Substantia nigra (tissue), 51 donors: ENCODE measurements at places on chromosomes 4 and X.

DNA sequence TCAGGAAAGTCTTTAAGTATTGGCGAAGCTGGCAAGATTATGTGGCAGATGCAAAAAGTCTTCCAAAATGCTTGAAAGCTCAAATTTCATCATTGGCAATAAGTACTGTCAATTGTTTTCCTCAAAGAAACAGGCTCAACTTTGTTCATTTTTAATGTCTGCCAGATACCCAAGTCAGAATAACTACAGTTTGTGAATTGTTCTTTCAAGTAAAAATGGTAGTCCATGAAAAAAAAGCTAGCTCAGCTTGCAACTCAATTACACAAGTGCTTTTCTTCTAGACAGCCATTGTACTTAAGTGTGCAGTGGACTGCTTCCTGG, 70.5 kb downstream of the AFF1 start:
- DNase-seq, result no peak

DNA sequence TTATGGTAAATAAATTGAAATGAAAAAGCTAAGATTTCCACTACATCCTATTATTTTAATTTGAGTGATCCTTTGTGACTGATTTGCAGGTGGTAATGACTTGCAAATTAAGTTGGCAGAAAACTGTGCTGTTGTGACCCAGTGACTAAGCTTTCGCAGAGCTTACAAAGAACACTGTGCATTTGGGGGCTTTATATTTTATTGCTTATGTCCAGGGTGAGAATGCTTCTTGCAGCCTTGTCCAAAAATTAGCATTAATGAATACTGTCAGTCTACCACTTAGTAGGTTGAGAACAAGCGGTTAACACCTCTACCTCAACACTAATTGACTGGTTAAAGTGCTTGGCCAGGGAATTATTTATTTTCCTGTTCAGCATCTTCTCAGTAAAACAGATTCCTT, 991.3 kb upstream of the DIAPH2 start:
- no peak for DNase-seq

GRCh38 chr4:68569466-68570121, 6.5 kb downstream of the UGT2B17 start:
- DNase-seq, result no peak

DNA sequence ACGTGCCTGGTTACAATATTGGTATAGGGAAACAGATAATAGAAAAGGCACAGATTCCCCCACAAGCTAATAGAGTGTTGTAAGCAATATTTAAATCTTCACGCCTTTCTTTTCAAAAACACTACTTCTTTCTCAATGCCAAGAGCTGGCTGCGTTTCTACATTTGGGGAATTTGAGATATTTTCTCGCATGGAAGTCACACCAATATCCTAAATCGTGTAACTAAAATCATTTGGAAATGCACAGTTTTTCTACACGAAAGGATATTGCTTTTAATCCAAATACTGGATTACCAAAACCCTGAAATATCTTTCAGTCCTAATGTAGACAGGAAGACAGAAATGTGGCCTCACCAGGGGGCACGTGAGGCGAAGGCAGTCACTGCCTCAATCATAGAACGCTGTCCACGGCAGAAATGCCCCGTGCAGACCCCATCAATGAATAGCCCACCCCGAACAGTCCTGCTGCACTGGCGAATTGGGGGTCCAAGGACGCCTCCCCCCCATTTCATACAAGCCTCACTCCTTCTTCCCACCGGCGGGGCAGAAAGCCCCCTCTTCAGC, 106.6 kb downstream of the NSUN7 start:
- no peak for DNase-seq

- no peak for DNase-seq
Observed at GRCh38 chr4:94758141-94758699, 465 bp downstream of the BMPR1B start.

- no peak for DNase-seq
Observed at GRCh38 chr4:81722290-81722851, 250.7 kb upstream of the RASGEF1B start.

GRCh38 chrX:155745792-155746191, 133.0 kb upstream of the TMLHE start:
- DNase-seq, result no peak

- no peak for DNase-seq
Observed at GRCh38 chr4:62394766-62395165, 1194.6 kb downstream of the ADGRL3 start.

- DNase-seq, result no peak
Observed at GRCh38 chr4:729336-730315, 24.0 kb downstream of the PCGF3 start.

- no peak for DNase-seq
Observed at GRCh38 chrX:100687128-100687527, 43.1 kb downstream of the SRPX2 start.

DNA sequence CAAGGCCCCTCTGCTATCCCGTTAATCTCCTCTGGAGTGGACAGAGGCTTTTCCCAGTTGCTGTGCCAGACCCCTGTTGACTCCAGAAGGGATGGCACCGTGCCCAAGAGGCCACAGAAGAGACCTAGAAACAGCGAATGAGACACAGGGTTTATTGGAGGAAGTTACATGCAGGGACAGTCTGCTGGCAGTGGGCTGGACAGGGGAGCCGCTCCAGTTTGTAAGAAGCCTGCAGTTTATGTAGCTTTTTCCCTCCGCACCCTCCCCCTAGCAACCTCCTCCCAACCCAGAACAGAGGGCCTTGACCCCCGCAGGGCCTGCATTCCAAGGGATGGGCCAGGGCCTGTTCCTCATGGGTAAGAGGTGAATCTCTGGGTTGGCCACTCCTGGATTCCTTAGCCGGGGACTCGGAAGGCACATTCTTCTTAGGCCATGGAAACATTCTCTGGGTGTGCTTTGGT, 216.8 kb upstream of the PSAPL1 start:
- DNase-seq, result no peak

DNA sequence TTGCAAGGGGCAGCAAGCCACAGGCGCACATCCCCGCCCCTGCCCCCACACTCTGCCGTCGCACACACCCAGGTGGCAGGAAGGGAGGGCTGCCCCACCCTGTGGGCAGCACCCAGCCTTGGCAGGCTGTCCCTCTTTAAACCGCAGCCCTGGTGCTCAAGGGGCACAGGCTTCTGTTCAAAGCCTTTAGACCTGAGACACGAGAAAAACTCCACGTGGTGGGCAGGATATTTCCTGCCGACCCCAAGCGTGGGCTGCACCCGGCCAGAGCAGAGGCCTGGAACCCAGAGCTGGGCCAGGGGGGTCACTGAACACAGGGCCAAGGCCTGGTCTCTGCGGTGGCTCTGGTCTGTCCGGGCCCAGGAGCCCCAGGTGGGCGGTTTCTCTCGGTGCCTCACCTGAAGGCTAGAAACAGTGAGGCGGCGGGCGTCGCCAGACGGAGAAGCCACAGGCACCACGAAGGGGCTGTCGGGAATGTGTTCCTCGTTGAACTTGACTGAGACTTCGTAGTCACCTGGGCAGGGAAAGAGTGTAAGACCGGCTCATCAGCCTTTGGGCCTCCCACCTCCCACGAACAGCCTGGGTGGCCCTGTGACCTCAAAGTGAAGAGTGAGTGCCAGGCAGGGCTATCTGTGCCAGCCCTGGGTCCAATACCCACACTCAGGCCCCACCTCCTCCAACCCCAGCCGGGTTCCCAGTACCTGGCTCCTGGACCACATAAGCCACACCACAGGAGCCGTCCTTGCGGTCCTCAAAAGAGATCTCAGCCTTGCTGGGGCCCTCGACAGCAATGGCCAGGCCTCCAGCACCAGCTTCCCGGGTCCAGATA, 23.0 kb downstream of the FLNA start:
- DNase-seq, result no peak

- no peak for DNase-seq
Observed at GRCh38 chr4:183633476-183634400, 25.2 kb downstream of the RWDD4 start.

DNA sequence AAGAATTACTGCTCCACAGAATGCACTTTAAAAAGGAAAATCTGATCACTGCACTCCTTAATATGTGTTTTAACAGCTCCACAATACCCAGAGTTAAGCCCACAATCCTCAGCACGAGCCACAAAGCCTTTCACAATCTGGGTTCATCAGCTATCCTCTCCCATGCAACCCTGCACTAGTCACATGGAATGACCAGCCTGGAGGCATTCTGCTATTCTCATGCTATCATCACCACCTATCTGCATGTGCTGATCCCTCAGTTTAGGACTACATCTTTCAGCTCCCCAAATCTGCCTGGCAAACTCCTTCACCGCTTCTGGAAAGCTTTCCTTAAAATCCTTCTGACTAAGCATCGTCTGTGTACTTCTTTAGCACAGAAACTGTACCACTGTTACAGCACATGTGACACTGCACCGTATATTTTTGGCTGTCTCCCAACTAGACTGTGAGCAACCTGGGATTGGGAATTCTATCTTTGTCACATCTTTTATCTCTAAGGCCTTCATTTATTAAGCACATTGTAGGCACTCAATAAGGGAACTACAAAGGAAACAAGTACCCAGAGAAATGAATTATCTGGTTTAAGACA, 18.3 kb upstream of the EIF1AX start:
- no peak for DNase-seq

DNA sequence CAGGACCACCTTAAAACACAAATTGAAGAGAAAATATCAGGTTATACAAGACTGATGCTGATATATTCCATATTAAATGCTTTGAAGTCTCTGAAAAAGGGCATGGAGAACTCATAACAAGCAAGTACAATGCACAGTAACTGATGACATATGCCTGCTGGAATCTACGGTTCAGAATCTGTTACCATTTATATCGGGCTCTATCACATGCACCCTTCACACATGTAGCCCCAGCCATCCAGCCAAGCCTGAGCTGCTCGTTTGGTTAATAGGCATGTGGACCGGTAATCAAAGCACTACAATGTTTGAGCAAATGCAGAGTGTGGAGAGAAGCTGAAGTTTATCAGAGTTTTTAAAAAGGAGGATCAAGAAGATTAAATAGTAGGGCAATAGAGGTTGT, 11.8 kb downstream of the COMMD8 start:
- no peak for DNase-seq
